Renal pelvis (tissue), 12 donors: ENCODE measurements at places on chromosomes 1 and 21. TPM values are rescaled to one million over a fixed set of nuclear protein-coding genes. Genes with fewer than 3 reads are reported as not detected.

ANGEL2 gene
- 50.7 TPM for polyA plus RNA-seq

PROK1 gene
- not detected for polyA plus RNA-seq

F13B gene
- not detected for polyA plus RNA-seq

SLC35D1 gene
- polyA plus RNA-seq = 12.9 TPM

ACKR1 gene
- 1.00 TPM for polyA plus RNA-seq

GRIK3 gene
- polyA plus RNA-seq = 4.0 TPM

OPRD1 gene
- polyA plus RNA-seq = 0.36 TPM

BRDT gene
- polyA plus RNA-seq = not detected

GALNT2 gene
- polyA plus RNA-seq = 65.4 TPM

GRCh38 chr1:224057461-224058199 lies 56.3 kb upstream of the FBXO28 start:
- DNase-seq = no peak

DNA sequence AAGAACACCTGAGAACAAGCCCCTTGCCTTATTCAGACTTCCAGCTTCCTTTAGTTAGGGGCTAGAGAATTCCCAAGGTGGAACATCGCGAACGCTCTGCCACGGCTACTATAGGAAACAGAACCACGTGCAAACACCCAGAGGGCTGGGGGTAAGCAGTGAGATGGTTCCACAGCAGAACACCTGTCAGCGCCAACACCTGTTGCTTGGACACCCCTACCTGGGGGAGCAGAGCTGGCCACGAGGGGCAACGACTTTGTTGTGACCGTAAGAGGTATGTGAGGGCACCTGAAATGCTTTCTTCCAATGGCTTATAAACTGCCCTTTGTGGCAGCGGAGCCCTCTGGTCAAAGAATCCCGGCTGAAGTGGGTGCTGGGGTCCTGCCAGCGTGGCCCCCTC lies 50.7 kb downstream of the MRPL37 start:
- DNase-seq = no peak

DNA sequence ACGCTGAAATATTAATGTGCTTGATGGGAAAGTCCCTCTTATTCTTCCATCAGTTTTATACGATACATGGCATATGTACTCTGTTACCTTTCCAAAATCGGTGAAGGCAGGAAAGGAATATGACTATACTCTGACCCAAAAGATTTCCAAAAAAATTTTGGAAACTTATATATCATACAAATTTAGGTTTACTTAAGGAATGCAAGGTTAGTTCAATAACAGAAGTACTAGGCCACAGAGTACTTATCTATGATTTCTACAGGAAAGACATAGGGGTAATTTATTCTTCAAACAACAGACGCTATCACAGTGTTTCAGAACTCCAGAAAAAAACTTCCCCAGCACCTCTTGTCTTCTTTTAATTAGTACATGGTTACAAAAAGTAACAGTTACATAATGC lies 84.8 kb downstream of the COP1 start:
- no peak for DNase-seq

GRCh38 chr1:64502931-64503330 lies 33.0 kb downstream of the CACHD1 start:
- DNase-seq = no peak

DNA sequence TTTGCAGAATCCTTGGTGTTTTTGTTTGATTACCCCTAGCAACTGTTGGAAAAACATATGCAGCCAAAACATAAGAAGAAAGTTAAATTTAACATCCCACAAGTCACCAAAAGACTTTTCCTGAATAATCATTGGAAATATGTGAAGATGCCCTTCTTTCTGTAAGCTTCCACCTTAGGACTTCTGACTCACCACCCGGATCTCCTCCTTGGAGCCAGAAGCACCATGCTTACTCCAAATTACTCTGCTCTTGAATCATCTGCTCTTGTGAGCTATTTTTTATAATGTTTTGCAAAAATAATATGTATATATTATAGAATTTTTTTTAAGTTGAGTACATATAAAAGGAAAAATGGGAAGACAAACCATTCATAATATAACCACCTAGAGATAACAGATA lies 391.7 kb downstream of the KCTD3 start:
- no peak for DNase-seq

- no peak for DNase-seq
Measured at GRCh38 chr1:206472024-206472423, 1.7 kb downstream of the IKBKE start.

- no peak for DNase-seq
Measured at GRCh38 chr1:61149010-61149860, 66.9 kb downstream of the NFIA start.

- no peak for DNase-seq
Measured at GRCh38 chr21:34116569-34116968, 43.2 kb downstream of the MRPS6 start.

DNA sequence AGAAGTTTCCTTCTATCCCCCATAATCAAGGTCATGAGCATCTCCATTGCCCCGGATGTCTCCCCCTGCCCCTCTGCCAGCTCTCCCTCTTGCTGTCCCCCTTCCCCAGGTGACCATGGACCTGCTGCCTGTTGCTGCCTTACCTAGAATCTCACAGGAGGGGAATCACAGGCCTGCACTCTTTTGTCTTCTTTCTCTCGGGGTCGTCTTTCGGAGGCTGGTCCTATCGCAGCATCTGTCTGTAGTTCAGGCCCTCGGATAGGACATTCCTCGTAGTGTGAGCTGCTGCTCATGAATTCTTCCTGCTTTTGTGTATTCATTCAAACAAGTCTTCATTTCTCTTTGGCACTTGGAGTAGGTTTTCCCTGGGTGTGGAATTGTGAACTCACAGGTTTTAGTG lies 39.9 kb upstream of the ACTRT2 start:
- DNase-seq = no peak

DNA sequence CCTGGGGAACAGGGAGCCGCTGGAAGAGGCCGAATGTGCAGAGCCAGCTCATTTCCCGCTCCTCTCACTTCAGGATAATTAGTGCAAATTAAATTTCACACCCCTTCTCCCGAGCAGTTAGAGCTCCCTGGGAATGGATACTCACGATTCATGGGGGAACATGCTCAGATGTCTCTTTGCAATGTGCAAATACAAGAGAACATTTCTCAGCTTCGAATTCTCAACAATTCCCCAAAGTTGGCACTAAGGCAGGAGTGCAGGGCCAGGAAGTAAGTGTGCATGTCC lies 54.9 kb downstream of the CAMK2N1 start:
- DNase-seq = no peak

- peak; percentile 67 for DNase-seq
Measured at GRCh38 chr1:201982082-201982622, 296 bp upstream of the RNPEP start.

DNA sequence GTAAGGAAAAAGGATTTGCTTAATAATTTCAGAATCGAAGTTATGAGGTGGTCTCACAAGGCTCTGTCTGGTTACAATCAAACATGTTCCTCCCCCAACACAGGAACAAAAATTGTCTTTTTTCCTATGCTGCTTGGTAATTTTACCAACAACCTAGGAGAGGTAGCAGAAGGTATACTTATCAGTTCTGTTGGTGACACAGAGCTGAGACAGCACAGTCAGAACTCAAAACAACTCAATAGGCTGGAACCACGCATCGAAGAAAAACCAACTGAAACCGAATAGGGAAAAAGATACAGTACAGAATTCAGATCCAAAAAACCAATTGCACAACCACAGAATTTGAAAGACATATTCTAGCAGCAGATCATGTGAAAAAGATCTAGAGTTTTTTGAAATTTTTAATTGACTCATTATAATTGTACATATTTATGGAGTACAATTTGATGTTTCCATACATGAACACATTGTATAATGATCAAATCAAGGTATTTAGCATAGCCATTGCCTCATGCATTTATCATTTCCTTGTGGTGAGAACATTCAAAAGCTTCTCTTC lies 3.8 kb downstream of the G0S2 start:
- DNase-seq = no peak

DNA sequence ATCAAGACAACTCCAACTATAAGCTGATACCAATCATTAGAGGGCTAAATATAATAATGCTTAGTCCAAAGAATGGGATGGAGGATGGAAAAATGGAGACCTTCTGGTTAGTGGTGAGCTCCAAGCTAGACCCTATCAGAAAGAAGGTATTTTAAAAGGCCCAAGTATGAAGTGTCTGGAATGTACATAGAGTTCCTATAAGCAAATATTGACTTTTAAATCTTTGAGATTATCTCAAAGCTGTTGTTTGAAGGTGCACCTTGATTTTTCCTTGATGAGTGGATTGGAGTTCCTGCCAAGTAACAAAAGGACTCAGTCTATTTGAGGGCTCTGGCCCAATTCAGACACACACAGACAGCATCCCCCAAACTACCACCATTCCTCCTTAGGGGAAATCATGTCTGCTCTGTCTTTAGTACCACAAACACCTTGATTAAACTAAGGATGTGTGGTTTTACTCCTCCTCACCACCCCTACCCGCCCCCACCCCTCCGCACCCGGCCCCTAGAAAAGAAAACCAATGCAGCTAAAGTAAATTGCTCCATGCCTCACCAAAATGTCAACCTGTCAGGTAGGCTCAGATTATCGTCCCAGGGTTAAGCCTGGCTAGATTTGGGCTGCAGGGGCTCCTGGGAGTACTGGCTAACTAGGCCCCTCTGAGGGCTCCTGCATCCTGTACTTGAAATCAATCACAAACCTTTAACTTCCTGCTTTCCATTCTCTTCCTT lies 59.4 kb downstream of the CDC7 start:
- no peak for DNase-seq

GRCh38 chr1:96515925-96516324 lies 205.7 kb upstream of the PTBP2 start:
- DNase-seq = no peak
